ENCODE measurements at places on chromosomes 1 and 21. TPM values are rescaled to one million over a fixed set of nuclear protein-coding genes. Genes with fewer than 3 reads are reported as not detected.

DNA sequence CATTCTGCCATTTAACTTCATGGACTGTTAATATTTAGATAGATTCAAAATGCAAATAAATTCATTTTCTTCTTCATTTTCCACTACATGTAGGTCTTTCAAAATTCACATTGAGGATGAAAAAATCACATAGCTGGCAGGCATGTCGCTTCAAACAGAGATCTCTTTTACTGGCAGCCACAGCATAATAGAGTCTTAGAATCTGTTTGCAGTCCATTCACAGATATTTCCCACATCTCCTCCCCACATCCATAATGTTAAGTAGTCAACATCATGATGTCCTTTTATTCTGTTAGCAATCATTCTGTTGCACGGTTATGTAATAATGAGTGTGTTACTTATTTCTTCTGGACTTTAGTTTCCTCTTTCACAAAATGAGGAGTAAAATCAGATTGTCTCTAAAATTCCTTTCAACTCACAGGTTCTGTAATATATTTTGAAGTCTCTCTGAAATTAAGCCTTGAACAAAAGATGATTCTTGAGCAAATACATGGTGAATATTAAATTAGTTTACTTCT lies 257.5 kb upstream of the SNX7 start:
- DNase-seq: no peak

DNA sequence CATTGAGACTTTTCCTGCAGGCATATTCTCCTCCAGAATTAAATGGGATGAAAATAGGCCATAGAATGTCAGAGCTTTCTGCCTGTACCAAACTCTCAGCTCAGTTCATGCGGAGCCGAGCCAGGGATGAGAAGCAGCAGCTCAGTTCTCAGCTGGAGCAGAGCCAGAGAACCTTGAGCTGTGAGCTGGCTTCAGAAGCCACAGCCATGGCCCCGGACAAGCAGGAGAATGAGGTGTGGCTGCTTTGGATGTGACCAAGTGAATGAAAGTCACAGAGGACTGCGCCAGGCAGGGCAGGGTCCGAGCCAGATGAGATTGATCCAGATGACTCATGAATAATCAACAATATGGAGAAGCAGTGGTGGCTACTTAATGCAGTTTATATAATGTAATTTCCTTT lies 633.8 kb downstream of the NCAM2 start:
- no peak for DNase-seq

- DNase-seq: no peak
These were observed 32.8 kb upstream of the EPS15 start for GRCh38 chr1:51551848-51552296.

CD1B gene
- total RNA-seq: not detected

- DNase-seq: no peak
These were observed 543 bp downstream of the TMEM9 start for GRCh38 chr1:201153474-201154388.

DNA sequence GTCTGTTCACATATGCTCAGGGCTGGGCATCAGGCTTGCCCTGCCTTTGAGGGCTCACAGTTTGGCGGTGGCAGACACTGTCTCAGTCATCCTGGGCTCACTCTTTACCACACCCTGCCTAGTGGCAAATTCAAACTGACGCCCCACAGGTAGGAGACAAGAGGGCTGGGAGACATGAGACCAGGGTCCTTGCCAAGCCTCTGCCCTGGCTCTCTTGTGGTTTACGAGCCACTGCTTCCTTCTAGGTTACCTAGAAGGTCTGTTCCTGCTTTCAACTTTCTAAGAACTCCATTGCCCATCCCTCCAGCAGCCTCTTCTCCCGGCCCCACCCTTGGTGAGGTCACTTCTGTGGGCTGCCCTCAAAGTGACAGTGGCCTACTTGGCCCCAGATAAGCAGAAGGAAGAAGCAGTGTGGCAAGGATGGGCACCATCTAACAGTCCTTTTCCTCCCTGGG lies 10.5 kb downstream of the KIF21B start:
- no peak for DNase-seq

DNA sequence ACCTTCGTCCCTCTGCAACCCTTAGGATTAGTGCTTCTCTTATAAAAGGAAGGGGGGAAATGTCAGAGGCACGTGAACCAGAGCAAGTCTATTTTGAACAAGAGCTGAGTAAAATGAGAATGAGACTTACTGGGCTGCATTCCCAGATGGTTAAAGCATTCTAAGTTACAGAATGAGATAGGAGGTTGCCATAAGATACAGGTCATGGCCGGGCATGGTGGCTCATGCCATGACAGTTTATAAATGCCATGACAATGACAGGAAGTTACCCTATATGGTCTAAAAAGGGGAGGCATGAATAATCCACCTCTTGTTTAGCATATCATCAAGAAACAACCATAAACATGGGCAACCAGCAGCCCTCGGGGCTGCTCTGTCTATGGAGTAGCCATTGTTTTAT lies 2.5 kb upstream of the AQP10 start:
- DNase-seq: no peak
